ENCODE measurements at places on chromosomes 12 and 14. TPM values are rescaled to one million over a fixed set of nuclear protein-coding genes. Genes with fewer than 3 reads are reported as not detected.

DNA sequence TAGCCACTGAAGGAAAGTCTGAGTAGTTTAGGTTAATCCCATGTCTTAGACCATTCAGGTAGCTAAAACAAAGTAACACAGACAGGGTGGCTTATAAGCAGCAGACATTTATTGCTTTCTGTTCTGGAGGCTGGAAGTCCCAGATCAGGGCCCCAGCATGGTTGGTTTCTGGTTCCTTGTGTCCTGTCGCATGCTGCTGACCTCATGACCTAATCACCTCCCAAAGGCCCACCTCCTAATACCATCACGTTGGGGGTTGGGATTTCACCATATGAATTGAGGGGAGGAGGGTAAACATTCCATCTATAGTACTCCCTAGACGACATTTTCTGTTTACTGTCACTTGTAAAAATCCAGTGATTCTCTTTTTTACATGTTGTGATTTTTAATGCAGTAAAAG lies 148.6 kb downstream of the FBXL14 start:
- DNase-seq, result no peak

DNA sequence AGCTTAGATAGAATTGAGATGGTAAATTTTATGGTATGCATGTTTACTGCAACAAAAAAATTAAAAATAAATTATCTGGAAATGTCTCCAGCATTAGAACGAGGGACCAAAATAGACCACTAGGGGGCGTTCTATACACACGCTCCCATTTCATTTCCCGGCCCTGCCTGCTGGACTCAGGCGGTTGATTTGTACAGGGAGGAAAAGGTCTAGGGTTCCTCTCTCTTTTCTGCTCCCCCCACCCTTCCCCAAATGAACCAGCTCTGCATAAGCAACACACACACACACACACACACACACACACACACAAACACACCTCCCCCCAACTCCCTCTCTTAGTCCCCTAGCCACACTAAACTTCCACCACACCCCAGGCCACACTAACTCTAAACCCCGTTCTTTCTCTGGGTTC lies 7.8 kb upstream of the DTX1 start:
- no peak for DNase-seq

DNA sequence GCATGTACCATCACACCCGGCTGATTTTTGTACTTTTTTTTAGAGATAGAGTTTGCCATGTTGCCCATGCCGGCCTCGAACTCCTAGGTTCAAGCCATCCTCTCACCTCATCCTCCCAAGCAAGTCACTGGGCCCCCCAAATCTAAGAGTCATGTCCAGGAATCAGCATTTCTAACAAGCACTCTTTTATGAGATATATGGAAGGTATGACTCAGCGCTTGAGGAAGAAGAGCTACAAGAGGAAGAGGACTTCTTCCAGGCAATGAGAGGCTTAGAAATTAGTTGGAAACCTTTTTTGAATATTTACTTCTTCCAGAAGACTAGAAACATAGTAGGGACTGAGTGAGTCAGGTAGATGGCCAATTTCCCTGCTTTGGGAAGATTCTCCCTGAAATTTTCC lies 114.5 kb downstream of the HMGA2 start:
- DNase-seq, result no peak

- DNase-seq, result no peak
Measured at GRCh38 chr12:12095021-12095420, 24.3 kb downstream of the BCL2L14 start.

DNA sequence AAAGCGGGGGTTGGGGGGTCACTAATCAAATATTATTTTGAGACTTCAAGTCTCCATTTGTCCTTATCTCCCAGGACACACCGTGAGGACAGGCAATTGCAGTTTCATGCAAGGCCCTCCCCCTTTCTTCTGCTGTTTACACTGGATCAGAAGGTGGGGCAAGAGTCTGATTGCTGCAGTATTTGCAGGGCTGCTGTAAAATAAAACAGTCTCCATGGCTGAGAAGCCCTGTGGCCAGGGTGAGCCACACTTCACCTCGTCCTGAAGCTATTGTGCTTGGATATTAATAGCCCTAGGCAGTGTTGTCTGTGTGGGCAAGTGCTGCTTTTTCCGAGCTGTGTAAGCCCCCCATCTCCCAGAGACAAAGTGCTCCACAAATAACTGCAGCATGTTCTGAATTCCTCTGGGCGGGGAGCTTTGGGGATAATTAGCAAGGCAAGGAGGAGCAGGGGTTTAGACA lies 187.4 kb upstream of the NTF3 start:
- no peak for DNase-seq

DNA sequence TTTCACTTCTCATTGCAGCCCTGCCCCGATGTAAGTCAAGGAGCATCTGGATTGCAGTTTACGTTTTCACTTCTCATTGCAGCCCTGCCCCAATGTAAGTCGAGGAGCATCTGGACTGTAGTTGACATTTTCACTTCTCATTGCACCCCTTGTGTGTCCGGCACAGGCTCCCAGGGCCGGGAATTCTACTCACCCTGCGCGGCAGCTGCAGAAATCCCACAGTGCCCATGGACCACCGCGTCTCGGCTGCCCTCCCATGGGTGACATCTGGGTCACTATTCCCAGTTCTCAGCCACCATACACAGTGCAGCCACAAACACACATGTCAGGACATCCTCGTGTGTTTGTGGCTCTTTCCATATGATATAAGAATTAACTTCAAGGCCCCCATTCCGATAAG lies 378.5 kb downstream of the ADGRD1 start:
- no peak for DNase-seq

- DNase-seq, result no peak
Measured at GRCh38 chr14:97408937-97409815, 612.0 kb downstream of the VRK1 start.

DNA sequence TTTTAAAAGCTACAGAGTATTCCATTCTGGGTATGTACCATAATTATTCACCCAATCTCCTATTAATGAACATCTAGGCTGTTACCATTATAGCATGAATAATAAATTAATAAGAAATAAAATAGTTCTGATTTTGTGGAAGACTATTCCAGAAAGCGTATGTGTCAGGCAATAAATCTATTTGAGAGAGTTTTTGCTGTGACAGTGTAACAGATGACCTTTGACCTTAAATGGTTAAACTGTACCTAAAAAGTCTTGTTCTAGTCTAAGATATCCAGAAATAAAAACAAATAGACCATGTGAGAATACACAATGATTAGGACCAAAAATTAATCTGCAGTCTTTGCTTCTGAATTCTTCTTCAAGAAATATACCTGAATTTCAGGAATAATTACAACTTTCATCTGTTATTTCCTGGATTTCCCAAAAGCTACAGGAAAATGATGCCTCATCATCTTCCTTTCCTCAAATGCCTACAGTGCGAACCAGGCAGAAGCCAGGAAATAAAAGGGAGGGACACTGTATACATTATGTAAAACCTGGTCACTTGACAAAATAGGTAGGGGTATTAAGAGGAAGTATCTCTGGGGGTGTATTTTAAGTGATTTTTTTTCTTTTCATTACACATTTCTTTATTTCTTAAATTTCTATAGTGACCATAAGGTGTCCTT lies 7.3 kb downstream of the TM7SF3 start:
- DNase-seq, result no peak

- DNase-seq, result no peak
Measured at GRCh38 chr14:64948612-64949210, 6.2 kb upstream of the GPX2 start.

DNA sequence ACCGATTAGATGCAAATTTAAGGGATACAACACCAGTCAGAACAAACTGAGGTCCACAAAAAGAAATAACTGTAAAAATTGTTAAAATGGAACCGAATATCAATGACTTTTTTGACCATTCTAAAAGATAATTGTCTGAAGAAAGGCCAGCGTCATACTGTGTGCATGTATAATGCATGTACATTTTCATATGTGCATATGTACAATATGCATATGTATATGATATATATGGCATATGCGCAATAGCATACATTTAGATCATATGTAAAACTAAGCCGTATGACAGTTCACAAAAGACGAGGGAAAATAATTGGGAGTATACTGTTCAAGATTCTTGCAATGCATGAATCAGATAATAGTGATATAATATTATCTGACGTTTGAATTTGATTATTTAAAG lies 475.8 kb upstream of the TMEM132C start:
- no peak for DNase-seq

DNA sequence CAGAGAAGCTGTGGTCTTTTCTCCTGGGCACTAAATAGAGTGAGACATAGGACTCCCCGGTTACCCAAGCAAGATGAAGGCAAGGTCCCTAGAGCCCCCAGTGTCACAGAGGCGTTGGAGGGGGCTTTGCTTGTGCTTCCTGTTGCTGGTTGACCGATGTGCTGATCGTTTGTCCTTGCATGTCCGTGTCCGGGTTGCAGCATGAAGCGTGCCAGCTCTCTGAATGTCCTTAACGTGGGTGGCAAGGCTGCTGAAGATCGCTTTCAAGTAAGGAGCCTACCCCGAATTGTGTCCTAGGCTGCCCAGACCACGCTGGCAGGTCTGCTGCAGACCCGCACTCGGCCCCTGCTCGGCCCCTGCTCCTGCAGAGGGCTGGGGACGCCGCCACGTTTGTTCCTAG lies 23.1 kb downstream of the XRCC3 start:
- DNase-seq, result no peak

GRCh38 chr14:99884834-99885648 lies 91.8 kb downstream of the EML1 start:
- peak; percentile 37 for DNase-seq

FIGNL2 gene
- 5.1 TPM for polyA plus RNA-seq

GALNT8 gene
- 4.0 TPM for polyA plus RNA-seq

COL2A1 gene
- 66.6 TPM for polyA plus RNA-seq

SLC7A7 gene
- 96.1 TPM for polyA plus RNA-seq

LPAR5 gene
- polyA plus RNA-seq, result 1.3 TPM

SERPINA4 gene
- polyA plus RNA-seq, result 1.1 TPM
